Fibroblast of skin of right quadriceps (primary cell): ENCODE measurements at places on chromosomes 3 and 15.

DNA sequence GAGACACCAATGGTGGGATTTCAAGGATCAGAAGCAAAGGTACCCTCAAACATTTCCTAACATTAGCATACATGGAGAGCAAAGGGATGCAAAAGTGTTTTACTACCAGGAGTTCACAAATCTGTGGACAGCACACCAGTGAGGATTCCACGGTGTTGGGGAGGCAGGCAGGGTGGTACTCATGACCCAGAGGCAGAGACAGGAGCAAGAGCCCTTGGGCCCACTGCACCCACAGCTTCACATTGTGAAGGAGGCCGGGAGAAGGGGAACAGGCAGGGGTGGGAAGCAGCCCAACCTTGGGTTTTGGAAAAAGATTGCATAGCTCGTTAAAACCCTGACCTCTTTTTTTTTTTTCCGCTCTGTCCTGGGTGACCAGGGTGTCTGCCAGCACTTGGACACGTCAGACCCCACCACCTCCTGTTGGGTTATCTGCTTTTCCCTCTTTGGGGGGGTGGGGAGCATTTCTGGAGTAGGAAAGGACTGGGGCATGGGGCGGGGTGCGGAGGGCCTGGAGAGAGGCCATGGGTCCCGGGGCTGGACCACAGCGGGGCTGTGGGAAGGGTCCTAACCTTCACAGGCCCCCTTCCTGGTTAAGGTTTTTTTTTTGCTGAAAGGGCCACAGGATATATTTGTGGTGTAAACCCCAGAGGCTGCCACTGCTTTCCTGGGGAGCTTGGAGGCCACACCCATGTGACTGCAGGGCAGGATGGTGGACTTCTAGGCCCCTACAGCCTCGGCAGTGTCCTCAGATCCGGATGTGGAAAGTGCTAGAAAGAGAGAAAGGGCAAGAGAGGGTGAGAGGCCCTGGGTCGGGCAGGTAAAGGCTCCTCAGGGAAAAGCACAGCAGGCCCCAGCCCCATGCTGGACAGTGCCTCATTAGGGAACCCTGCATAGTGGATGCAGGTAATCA lies 12.5 kb downstream of the SH2D7 start:
- no peak for DNase-seq

DNA sequence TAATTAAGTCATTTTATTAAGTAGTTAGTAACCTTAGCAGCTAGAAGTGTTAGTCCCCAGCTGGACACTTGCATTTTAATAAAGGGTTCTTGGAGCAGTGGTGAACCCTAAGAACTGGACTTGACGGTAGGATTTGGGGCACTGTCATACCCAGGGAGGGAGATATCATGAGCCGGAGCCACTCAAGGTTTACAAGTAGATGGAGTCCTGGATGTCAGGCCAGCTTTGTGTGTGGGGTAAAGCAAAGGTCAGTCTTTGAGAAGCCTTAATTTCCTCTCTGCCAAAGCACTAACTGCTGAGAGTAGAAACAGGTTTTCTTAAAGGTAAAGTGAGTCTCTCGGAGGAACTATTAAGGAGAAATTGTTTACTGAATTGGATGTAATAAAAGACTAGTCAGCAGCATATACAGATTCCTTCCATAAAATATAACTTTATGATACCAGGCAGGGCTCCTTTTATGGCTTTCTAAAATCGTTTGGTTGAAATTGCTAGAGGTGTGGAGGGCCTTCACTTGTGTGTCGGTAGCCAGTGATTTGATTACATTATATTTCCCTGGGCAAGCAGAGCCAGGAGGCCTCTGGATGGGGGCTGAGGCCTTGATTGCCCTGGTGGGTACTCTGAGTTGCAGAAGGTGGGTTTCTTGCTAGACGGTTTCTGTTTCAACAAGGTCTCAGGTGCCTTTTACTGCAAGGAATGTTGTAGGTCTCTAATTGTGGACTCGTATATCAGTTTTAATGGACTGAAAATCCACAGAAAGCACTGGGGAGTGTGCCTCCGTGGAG lies 23.1 kb downstream of the SQOR start:
- no peak for DNase-seq

DNA sequence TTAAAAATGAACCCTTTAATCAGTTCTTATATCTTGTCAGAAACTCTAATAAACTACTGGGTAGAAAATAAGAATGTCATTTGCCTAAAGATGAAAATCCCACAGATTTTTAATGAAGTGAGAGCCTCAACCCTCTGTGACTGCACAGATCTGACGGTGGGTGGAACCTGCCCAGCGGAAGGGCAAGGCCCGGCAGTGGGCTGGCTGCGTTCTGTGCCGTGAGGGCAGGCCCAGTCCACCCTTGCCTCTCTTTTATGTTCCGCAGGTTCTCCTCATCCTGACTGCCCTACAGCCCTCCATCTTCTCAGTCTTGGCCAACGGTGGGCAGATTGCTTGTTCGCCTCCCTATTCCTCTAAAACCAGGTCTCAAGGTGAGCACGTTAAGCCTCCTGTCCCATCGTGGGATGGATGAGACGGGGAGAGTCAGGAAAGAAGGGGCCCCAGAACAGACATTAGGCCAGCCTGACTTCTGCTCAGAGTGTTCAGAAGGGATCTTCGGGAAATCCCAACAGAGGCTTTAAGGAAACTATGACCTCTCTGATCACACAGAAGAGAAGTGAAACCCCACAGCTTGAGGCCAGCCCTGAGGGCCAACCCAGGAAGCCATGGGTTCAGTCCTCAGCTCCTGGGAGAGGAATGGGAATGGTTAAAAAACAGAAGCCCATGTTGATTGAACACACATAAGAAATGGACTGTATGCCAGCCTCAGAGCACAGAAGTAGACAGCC lies 16.0 kb downstream of the SLC51A start:
- DNase-seq = no peak

GRCh38 chr3:40118091-40118490 lies 191.4 kb upstream of the EIF1B start:
- peak; percentile 17 for DNase-seq

DNA sequence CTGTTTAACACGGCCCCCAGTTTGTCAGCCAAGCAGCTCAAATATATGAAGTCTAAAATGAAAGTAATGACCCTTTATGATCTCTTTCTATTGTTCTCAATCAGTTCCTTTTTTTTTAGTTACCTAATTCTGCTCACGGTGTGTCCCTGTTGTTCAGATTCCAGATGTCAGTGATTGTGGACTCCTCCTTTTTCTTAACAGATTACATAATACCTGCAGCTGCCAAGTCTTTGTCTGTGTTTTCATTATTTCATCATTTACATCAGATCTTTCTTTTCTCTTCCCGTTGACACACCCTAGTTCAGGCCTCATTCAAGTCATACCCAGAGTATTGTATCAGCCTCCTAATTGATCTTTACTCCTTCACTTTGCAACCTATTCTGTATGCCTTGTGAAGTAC lies 56.1 kb upstream of the SKIL start:
- DNase-seq = peak; percentile 27

DNA sequence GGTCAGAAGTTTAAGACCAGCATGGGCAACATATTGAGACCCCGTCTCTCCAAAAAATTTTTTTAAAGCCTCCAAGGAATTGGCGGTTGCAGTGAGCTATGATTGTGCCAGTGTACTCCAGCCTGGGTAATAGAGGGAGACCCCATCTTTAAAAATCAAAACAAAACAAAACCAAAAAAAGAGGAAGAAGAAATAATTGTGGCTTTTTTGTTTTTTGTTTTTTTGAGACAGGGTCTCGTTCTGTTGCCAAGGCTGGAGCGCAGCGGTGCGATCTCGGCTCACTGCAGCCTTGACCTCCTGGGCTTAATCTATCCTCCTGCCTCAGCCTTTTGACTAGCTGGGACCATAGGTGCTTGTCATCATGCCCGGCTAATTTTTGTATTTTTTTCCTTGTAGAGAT lies 4.5 kb upstream of the SLC30A4 start:
- DNase-seq = no peak

GRCh38 chr15:45137703-45138102 lies 7.9 kb downstream of the DUOX1 start:
- DNase-seq = no peak
